ENCODE measurements at places on chromosomes 11 and 22.

DNA sequence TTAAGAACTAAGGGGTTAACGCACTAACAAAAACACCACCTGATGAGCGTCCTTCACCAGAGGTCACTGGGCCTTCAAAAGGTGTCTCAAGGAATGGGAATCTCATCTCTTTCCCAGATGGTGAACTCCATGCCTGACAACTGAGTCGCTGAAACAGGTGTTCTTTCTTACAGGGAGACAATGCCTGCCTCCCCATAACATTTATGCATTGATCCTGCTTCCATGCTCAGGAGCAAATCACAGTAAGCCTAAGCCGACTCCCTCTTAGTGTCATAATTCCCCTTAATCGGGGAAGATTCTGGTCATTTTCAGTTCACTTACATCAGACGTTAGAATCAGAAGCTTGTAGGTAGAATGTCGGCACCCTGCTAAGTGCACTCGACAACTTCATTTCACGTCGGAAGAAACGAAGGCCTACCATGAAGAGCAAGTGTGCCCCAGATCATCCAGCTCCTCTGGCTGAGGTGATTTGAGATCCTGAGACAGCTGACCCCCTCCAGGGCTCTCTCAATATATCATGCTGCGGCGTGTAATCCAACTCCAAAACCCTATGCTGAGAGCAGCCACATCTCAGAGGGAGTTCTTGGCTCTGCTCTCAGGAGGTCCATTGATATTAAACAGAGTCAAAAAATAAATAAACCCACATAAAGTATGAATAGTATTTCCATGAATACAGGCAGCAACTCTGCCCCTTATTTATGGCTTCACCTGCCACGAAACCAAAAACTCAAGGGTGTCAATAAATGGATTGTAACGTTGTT is 163.1 kb downstream of the LARGE1 start:
- DNase-seq: no peak

GRCh38 chr11:60111793-60112192 is 23.3 kb downstream of the MS4A2 start:
- no peak for DNase-seq

GRCh38 chr11:78906566-78906965 is 331.9 kb upstream of the NARS2 start:
- no peak for DNase-seq

DNA sequence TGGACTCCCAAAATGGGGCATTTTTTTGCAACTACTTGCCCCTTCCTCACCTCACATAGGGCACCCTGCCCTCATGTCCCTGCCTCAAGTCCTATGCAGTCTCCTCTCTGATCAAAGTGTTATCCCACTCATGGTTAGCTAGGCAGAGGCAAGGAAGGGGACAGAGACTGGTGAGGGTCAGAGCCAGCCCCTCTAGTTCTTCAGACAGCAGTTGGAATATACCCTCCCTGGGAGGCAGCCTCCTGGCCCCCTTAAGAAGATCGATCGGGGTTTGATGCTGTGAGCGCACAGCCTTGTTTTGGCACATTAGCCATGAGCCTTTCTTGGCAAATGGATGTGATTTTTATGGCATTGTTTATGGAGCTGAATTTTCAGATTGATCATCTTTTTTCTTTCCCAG is 436.9 kb downstream of the BUD13 start:
- DNase-seq: no peak

DNA sequence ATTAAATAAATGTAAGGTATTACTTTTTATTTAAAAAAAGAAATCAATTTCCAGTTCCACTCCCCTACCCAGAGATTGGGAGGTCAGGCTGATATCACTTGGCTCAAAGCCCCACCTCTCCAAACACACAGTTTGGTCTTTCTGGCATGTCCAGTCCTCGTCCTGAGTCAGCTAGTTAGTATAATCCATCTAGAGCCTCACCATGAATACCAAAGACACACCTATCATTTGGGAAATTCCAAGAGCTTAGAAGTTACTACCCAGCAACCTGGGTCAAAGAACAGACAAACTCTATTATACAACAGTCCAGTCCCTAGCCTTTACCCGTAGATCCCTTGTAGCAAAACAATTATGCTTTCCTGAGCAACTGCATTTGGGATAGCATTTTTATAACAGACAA is 9.4 kb downstream of the TREH start:
- DNase-seq: no peak

DNA sequence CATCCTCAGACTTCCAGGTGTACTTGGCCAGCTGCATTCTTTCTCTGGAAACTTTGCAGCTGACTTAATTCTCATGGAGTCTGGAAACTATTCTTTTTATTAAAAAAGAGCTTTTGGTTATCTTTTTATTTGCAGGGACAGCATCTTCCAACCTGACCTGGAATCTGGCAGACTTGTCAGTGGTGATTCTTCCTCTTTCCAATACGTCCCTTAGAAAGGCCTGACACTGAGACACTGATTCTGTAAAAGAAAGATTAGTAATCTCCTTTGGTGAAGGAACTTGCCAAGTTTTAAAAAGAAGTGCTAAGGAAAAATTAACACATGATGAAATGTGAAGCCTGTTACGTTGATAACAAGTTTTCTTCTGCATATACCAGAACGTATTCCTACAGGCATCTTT is 440.9 kb upstream of the RAG2 start:
- no peak for DNase-seq

DNA sequence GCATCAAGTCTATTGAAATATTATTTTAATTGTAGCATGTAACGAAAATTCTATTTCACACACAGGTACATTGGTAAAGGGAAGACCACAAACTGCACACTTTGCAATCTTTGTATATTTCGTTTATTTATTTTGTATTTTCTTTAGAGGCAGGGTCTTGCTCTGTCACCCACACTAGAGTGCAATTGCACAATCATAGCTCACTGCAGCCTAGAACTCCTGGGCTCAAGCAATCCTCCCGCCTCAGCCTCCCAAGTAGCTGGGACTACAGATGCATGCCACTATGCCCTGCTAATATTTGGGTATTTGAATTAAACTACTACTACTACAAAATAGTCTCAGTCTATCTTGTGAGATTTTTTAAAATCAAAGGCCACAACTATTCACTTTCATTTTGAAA is 42.7 kb downstream of the GAB2 start:
- no peak for DNase-seq

DNA sequence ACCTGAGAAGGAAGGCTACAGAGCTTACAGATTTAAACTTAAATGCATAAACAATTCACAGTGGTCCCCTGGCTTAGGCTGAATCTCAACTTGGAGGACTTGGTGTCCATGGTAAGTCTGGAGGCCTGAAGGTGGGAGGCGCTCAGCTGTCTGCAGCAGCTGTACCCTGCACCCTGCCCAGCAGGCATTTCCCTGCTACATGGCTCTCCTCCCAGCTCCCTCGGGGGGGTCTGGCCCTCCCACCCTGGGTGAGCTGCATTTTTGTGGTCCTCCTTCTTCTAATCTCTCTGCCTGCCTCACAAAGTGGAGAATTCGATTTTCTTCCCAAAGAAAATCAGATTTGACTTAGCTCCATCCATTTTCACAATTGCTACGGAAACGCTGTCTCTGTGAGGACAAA is 273.2 kb downstream of the KIRREL3 start:
- DNase-seq: no peak

GRCh38 chr11:114059278-114059983 is at the start of gene ZBTB16:
Gene ZBTB16, plus strand, starts transcription at chr11:114059711. Its CDS starts 3,590 bp downstream, at chr11:114063301.
- peak; percentile 21 for DNase-seq

- DNase-seq: no peak
These were observed 21.0 kb downstream of the OR5M11 start for GRCh38 chr11:56522008-56522407.

DNA sequence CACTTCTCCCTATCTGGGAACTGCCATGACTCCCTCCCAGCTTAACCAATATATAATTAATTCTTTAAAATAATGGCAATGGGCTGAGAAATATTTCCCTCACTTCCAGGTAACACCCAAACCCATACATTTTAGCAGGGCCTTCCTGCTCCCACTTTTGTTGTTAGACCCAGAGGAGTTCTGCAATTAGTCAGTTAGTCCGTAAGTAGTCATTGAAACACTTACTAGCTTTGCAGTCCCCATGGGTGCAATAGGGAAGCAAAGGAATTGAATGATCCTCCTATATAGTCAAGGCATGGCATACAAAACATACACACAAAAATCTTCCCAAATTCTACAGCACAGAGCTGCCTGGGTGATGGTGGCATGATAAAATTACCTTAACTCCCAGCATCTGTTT is 254.0 kb upstream of the TBCEL start:
- no peak for DNase-seq

GRCh38 chr11:112150517-112150916 is 13.4 kb downstream of the IL18 start:
- no peak for DNase-seq

- no peak for DNase-seq
These were observed 323.4 kb downstream of the SHANK2 start for GRCh38 chr11:70928854-70929598.

- DNase-seq: no peak
These were observed 11.6 kb upstream of the NXPE2 start for GRCh38 chr11:114666760-114667159.

DNA sequence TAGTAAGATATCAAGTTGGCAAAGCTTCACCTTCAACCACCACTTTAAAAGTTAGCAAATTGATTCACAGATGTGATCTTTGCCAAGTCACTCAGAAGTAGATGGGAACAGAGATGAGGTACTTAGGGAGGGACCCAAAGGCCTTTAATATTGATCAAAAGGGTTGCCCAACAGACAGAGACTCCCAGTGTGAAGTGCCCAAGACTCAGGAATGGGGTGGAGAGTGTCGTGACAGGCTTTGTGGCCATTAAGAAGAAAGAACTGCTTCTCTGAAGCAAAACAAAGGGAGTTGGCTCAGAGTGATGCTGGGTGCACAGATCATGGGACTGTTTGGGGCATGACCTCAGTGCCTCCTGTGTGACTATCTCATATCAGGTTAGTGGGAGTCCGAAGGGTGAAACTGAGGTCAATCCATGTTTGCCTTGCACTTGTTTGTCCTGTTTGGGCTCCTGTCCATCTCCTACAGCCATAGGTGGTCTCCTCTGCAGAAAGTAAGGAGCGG is 132.3 kb downstream of the APIP start:
- no peak for DNase-seq

DNA sequence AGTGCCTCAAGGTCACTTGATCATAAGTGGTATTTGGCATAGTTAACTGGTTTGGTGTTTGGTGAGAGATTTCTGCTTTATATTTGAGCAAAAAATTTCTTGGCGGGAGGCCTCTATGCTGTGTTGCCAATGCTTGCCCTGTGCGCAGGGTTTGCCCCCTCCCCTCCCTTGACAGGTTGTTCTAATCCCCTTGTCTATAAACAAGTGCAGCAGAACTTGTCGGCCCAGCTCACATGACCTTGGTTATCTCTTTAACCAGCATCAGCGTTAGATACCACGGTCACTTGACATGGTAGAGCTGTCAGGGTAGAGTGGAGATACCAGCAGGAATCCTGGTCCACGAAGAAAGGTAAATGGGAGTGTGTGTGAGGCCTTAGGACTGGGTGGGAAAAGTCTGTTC is 35.6 kb downstream of the MARK2 start:
- DNase-seq: no peak

GRCh38 chr11:114964676-114965214 is 286.4 kb downstream of the NXPE2 start:
- no peak for DNase-seq

- no peak for DNase-seq
These were observed 58.4 kb downstream of the RPUSD4 start for GRCh38 chr11:126153006-126153405.

DNA sequence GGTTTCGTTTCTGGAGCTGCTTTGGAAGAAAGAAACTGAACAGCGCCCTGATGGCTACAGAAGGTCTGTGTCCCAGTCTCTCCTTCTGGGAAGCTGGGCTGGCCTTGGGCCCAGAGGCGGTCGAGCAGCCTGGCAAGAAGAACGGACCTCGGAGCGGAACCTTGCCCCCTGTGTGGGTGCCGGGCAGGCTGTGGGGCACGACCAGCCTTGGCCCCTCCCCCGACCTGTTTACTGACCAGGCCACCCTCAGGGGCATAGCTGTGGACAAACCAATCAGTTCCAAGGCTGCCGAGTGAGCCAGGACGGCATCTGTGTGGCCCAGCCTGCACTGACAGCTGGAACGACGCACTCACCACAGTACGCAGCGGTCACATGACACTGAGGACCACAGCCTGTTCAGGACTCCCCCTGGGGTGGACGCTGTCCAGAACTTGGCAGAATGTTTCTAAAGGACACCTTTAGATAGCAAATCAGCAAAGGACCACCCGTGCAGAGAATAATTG is 7.2 kb downstream of the PIM3 start:
- DNase-seq: no peak

DNA sequence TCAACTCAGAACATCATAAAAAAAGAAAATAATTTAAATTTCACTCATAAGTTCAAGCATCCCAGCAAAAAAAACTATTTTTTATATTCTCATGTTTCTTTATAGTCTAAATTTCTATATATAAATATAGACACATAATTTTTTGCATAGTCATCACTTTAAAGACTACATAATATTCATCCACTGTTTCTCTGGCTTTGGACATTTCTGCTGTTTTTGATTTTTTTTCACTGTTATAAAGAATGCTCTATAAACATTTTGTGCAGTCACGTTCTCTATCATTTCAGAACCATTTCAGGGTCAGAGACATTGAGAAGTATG is 59.7 kb upstream of the CLPB start:
- no peak for DNase-seq

- DNase-seq: peak; percentile 17
These were observed 55.3 kb upstream of the FBXO3 start for GRCh38 chr11:33829430-33830141.

- DNase-seq: no peak
These were observed 1.9 kb upstream of the GRAP2 start for GRCh38 chr22:39898997-39899396.

DNA sequence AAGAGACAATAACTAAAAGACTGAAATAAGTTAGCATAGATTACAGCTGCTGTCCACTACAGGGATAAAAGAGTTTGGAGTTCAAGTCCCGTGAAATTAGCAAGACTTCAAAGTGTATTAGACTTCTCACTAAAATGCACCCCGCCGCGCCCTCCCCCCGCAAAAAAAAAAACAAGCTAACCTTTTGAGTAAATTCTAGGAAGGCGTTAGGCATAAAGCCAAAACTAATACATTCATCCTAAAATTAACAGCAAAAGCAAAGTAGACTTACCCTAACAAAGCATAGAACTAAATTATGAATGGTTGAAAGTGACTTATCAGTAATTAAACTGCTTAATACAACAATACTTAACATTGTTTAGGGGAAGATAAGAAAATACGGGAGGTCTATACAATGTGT is 581.0 kb upstream of the CHORDC1 start:
- no peak for DNase-seq
